Left colon (tissue), 2 donors: ENCODE measurements at places on chromosomes 2 and 18. TPM values are rescaled to one million over a fixed set of nuclear protein-coding genes. Genes with fewer than 3 reads are reported as not detected.

The SERPINB3 gene
- total RNA-seq = not detected

The DNAJC5G gene
- total RNA-seq = not detected

DNA sequence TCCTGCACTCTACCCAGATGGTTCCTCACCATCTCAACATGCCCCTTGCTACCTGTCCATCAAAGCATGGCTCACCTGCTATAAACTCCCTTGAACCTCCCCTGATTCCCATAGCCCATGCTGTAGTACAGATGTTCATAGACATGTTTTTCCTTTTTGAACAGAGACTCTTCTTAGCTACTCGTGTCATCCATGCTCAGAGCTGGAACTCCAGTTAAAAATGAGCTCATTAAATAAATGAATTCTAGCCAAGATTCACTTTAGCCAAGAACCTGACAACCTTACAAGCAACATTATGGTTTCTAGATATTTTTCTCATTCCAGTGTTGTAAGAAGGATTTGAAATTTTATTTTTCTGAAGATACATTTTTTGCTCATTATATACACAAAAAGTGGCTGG, 65.0 kb downstream of the SCG2 start:
- DNase-seq = no peak

GRCh38 chr2:106886916-106887758, 1.2 kb upstream of the ST6GAL2 start:
- DNase-seq = peak; percentile 57
